Stimulated activated CD8-positive, alpha-beta memory T cell treated with anti-CD3 and anti-CD28 coated beads, Interleukin-4, amount 100 ng/mL, for 1 hour (primary cell): ENCODE measurements at places on chromosomes 1 and 21.

GRCh38 chr21:44006656-44007055, 5.5 kb upstream of the TRAPPC10 start:
- DNase-seq: no peak

DNA sequence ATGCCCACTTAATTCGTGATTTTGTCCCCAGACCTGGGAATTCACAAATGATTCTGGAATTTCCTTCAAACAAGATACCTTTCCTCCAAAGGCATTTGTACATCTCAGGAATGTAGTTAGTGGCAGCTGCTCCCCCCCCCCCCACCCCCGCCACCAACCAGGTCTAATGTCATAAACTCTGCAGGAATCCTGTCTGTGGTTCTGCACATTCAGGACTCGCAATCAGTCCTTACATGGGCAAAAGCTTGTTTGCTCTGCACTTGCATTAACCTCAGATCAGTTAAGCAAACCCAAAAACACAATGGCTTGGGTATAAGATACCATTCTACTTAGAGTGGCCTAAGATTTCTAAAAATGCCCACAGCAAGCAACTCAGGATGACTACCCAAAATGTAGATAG, 143.8 kb downstream of the TGFB2 start:
- no peak for DNase-seq

DNA sequence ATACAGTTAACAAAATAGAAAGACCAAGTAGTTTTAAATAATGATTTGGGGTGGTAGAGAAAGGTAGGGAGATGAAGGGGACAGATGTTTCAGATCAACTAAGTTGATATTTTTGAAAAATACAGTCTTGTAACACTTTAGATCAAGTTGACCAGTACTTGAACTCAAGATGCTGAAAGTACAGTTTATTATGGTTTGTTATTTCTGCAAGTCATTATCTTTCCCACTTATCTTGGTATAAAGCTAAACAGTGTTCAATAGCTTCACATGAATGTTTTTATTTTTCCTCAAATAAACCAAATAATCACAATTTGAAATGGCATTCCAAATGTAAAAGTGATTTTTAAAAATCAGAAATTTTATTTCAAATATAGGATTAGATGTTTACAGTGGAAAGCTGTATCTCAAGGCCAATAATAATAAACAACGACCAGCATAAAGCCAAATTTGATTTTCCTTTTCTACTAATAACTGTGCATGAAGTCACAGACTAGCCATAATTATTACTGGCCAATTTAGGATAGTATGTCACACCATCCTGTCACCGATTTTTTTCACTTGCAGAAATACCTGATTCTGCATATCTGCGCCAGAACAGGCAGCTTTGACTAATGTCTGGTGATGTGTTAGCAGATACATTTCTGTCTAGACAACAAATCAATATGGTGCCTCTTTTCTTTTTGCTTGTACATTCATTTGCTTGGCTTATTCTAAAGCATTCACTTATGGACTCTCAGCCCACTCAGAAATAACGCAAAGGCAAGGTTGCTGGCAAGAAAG, 320.2 kb downstream of the TM2D1 start:
- DNase-seq: no peak

- DNase-seq: no peak
Observed at GRCh38 chr21:14616380-14617039, 70.4 kb upstream of the SAMSN1 start.

DNA sequence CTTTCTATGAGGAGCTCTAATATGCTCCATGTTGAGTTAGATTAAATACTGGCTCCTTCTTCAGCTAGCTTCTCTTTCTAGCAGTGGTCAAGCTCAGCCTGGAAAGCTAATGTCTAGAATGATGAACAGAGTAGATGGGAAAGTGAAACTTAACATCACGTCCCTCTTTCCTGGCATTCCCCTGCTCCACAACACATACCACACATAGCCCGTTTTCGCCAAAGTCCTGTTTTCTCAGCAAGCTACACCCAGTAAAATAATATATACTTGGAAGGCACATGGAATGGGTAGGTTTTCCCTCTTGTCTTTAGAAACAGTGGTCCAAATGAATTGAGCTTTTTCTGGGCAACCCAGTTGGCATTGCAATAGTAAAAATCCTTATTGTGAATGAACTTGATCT, 3.8 kb downstream of the KRTAP27-1 start:
- no peak for DNase-seq

GRCh38 chr1:156748670-156749418, 2.6 kb downstream of the HDGF start:
- no peak for DNase-seq

GRCh38 chr1:8495928-8496401, 178.1 kb downstream of the SLC45A1 start:
- DNase-seq: no peak

DNA sequence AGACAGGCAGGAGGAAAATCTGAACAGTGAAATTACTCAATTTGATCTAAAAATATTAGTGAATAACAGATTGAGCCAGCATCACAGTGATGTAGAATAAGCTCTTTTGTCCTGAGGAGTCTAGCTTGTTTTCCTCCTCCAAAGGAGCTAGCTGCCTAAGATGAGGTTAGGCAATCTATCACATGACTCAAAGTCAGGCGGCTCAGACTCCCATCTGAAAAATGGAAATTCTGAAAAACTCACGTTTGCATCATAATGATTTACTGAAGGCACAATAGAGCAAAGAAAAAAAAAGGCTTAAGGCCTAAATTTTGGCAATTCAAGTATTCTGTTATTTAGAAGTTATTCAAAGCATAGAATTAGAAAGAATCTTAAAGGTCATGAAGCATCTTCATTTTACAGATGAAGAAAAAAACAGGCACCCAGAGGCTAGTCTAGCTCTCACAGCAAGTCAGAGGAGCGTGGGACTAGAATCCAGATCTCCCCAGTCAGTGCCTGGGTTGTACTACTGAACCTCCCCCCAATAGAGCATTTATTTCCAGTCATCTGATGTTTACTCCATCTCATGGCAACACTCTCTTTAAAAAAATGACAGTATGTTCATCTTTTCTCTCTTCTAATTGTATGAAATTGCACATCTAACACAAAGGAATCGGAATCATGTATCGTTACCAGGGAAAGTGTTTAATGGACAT, 62.5 kb upstream of the ATF3 start:
- DNase-seq: no peak

- DNase-seq: no peak
Observed at GRCh38 chr1:69459244-69459643, 108.5 kb upstream of the LRRC7 start.

DNA sequence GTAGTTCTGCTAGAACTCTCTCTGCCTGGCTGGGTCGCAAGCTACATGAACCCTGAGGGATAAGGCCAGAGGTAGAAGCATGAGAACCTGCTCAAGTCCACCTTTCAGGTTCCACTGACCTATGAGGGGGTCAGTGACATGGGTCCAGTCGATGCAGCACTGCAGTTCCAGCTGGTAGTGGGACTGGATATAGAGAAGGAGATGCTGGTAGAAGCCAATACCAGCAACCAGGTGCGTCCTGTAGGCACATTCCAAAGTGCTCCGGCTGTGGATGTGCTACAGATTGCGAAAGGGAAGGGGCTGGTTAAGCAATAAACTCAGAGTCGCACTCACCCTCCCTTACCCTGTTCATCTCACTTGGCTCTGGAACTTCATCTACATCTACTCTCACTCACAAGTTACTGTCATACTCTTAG, 5.7 kb downstream of the SMG5 start:
- DNase-seq: no peak

GRCh38 chr1:24286246-24287010, 32.7 kb upstream of the GRHL3 start:
- DNase-seq: no peak

- no peak for DNase-seq
Observed at GRCh38 chr1:168466092-168466713, 77.6 kb downstream of the XCL2 start.

DNA sequence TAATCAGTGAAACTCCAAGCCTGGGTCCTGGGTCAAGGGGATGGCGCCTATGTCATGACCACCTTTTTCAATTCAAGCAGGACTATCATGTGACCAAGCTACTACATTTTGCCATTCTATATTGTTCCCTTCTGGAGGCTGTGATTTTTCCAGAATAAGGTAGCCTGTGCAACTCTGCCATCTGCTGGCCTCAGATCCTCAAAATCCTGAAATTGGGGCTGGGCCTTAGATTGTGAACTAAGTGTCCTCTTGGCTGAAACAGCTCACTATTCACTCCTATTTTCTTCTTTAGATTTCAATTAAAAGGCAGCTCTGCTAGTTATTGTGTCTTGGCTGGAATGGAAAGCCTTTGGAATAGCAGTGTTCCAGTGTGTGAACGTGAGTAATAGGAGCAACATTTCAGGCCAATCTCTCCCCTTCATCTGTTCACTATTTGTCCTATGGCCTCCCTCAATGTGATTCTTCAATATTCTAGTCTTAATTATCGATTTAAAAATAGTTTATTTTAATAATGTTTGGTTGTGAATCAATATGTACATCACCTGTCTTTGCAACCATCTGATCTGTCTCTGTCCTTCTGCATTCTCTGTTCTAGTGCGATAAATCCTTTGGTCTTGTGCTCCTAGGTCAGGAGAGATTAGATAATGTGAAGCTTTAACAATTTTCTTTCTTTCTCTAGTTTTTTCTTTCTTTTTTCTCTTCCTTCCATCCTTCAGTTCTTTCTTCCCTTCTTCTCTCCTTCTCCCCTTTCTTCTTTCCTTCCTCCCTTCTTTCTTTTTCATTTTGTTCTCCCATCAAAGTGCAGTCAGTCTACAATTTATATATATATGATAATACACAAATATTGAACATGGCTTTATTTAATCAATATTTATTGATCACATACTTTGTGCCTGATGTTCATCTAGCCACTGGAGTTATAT, 69.8 kb downstream of the CR1 start:
- no peak for DNase-seq

GRCh38 chr1:223250632-223251015, 107.6 kb upstream of the TLR5 start:
- DNase-seq: no peak

- no peak for DNase-seq
Observed at GRCh38 chr1:191320062-191320461, 838.2 kb upstream of the RGS18 start.

GRCh38 chr1:92503926-92504285, 17.2 kb upstream of the GFI1 start:
- DNase-seq: no peak

GRCh38 chr1:186845576-186846210, 16.9 kb downstream of the PLA2G4A start:
- no peak for DNase-seq

DNA sequence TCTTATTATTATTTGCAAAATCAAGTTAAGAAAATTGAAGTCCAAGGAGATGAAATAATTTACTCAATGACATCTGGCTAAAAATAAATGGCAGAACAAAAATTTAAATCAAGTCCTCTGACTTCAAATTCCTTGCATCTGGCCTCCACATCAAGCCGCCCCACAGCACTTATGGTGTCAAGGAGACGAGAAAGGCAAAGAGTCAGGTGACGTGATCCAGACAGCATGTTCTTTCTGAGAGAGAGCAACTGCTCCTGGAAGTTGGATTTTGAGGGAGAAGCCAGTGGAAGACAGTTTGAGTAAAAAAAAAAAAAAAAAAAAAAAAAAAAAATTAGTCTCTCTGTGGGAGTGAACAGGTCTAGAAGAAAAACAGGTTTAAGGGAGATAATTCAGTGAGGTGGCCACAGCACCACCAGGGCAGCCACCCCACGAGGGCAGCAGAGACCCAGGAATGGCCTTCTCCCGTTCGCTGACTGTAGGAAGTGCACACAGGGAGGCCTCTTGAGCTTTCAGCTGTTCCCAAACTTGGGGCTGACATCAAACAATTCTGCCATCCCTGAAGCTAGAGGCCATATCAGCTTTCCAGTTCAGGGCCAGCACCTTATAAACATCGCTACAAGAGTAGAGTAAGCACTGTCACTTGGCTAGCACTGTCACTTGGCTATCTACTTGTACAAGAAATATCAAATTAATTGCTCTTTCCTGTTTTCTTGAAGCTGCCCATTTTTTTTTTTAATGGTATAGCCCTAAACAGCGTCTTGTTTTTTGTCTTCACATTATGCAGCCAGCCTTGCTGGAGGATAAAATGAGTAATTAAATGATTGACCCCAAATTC, 7.8 kb downstream of the C1orf162 start:
- DNase-seq: no peak

DNA sequence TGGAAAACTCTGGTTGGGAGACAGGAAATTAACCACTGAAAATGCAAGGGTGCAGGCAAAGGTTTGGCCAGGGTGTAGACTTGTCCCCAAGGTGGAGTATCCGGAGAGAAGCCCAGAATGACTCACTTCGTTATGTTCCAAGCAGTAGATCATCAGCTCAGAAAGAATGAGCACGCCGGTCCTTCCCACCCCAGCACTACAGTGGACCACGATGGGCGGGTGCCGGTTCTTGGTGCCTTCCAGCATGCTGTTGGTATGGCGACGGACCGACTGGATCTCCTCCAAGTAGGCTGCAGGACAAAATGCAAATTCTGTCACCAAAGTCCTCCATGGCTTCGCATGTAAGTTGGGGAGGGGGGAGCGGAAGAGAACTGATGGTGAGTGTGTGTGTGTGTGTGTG, 83.4 kb downstream of the SMYD2 start:
- DNase-seq: no peak

DNA sequence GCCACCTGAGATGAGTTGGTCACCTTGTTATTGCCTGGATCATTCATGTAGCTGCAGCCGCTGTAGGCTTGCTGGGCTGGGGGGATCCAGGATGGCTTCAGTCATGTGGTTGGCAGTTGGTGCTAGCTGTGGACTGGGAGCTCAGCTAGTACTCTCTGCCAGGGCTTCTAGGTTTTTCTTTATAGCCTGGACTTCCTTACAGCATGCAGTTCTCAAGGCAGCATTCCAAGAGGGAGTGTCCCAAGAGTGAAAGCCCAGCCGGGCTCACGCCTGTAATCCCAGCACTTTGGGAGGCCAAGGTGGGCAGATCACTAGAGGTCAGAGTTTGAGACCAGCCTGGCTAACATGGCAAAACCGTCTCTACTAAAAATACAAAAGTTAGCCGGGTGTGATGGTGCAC, 23.7 kb upstream of the ACTL8 start:
- DNase-seq: no peak

DNA sequence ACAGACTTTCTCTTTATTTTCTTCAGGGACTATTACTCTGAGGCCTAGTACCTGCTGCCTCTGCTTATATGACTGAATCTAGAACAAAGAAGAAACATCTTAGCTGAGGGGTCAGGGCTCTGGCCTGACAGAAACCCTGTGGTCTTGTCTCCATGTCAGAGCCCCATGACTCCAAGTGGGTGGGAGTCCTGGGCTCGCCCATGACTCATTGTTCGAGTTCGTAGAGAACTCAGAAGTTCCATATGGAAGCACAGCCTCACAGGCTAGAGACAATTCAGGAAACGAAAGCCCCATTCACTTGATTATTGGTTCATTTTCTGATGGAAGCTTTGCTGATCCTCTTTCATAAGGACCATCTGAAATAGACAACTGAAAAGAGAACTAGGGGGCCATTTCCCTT, 73.2 kb downstream of the CD58 start:
- no peak for DNase-seq

DNA sequence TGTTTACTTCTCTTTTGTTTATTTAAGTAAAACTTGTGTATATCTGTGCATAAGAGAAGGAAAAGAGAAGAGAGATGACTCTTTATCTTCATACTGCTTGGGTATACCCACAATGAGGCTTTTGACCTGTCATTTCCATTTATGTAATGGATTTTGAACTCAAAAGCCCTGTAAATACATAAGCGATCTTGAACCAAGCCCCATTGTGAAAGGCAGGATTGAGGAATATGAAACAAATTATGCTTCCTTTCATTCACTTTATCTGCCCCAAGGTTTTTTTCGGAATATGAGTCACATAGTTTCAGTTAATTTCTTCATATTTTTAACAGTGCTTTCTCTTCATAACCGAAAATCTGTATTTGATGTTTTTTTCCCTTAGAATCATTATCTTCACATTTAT, 21.4 kb downstream of the CNST start:
- no peak for DNase-seq

GRCh38 chr1:64944913-64945312, 21.4 kb downstream of the JAK1 start:
- no peak for DNase-seq
